ENCODE measurements at places on chromosomes 1 and 21.

DNA sequence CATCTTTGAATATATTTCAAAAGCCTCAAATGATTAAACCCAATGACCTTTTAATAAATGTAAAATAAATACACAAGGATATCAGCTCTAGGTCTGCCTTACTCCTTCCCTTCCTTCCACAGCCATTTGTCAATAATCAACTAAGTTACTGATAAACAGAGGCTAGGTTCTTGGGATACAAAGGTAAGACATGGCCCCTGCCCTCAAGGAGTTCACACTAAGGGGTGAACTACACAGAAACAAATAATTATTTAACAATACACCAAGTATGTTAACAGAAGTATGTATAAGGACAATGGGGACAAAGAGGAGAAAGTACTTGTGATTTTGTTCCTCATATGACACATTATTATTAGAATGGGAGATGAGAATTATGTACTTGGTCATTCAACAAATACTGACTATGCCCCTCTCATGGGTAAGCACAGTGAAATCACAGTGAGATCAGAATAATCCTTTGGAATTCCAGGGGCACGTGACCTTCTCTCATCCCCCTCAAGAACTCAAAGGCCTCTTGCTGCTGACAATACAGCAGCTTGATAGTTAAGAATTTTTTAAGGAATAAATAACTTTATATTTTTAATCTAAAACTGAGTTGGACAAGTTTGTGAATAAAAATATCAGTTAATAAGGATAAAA, 40.2 kb downstream of the ATP1B1 start:
- DNase-seq: no peak

GRCh38 chr1:208766832-208767231, 522.6 kb upstream of the PLXNA2 start:
- no peak for DNase-seq

- DNase-seq: no peak
Measured at GRCh38 chr1:218209351-218209861, 75.7 kb upstream of the RRP15 start.

GRCh38 chr1:174169342-174169741, 10.0 kb downstream of the RABGAP1L start:
- no peak for DNase-seq

GRCh38 chr1:2548068-2548589, 8.0 kb upstream of the TNFRSF14 start:
- peak; percentile 78 for DNase-seq

DNA sequence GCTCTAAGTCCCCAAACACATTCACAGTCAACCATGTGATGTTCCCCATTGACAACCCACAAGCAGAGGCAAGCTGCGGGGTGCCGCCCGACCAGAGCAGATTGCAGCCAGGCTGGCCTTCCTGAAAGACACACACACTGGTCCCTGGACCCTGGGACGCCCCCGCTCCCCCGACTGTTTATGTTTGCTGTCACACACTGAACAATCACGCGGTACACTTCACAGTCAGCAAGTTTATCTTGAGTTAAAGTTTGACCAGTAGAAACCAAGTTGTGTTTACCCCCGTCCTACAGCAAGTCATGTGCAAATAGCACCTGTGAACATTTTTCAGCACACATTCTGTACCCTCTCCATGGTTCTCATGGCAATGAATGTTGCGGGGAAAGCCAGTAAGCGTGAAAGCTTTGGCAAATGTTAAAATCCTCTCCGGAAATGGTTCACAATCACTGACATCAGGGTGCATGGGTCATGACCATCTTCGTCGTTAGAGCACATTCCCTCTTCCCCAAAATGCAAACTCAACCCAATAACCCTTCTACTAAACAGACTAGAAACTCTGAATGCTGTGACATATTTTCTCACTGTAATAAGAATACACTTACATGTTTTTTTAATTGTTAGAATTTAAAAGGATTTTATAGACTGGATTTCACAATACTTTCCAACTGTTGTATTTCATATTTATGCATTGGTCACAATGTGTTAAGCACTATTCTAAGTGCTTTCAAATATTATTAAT, 33.3 kb upstream of the IRF2BP2 start:
- DNase-seq: no peak

DNA sequence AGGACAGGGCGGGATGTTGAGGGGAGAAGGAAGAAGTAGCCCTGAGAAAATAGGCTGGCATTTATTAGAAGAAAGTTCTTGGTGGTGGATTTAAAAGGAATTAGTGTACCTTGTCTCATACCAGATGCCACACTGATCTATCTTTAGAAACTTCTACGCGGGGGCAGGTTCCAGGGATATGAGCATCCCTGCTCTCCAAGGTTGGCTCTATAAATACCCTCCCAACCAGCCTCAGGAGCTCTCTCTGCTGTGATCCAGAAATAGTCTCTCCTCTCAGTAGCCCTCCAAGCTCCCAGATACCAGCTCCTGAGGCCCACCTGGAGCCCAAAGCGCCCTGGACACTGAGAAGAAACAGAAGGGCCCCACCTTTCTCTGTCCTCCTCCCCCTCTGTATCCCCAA, 128.3 kb upstream of the TNR start:
- no peak for DNase-seq

- DNase-seq: no peak
Measured at GRCh38 chr1:178652506-178653490, 72.2 kb upstream of the RALGPS2 start.

DNA sequence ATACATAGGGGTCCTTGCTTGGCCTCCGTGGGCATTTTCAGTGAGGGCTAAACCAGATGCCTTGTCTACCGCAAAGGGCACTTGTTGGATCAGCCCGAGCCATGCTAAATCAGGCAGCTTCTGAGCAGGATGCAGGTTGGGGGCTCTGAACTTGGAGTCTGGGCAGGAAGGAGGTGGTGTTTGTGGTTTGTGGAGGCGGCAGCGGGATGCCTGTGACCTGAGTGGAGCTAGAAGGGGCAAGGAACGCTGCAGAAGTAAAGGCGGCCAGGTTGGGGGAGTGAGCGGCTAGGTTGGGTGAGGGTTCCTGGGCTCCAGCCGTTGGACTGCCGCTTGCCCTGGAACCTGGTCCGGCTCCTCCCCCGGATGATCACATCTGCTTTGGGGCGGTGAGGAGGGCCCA, 183.9 kb downstream of the CAMTA1 start:
- DNase-seq: peak; percentile 34

DNA sequence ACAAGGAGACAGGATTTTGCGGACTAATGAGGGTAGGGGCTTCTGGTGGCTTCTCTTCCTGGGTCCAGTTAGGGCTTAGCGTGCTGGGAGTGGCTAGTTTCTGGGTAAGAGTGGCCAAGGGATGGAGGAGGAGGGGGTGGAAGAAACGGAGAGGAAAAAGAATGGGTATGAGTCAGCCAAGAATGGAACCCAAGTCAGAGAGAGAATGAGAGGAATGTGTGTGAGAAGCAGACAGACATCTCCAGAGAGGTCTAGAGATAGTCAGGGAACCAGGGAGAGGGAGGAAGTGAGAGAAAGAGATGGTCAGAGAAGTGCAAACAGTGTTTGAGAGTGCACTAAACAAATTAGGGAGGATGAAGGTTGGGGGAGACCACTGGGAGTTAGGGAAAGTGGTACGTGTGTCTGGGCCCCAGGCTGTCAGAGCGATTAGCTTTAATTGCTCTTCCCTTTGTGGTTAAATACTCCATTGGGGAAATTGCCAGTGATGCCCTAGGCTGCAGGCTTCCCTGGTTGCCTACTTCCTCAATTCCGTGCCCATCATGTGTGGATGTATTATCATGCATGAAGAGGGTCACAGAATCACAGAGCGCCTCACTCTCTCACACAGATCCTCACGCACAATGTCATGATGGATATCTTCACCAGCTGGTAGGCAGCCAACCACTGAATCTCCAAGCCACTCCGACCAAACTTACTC, 1.4 kb downstream of the PEA15 start:
- no peak for DNase-seq

- DNase-seq: no peak
Measured at GRCh38 chr1:61638911-61639605, 85.9 kb downstream of the TM2D1 start.

- no peak for DNase-seq
Measured at GRCh38 chr1:65147424-65148177, 402 bp upstream of the AK4 start.

DNA sequence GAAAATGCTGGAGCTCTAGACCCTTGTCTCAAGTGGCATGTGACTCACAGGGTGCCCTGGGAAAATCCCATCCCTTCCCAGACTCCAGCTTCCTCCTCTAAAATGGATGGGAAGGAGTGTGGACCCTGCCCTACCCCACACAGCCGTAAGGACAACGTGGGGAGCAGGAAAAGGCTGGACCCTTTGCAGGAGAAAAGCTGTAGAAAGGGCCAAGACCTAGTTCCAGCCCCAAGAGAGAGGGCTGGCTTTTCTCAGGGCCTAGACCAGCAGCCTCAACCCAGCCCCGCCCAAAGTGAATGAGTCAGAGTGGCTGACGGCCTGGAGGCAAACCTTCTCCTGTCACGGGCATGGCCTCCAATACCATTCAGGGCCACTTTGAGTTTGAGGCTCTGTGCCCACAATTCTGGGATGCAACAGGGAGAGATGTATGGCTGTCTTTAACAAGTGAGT, 1.1 kb downstream of the LAMB3 start:
- DNase-seq: no peak

- DNase-seq: no peak
Measured at GRCh38 chr1:164804366-164804765, 245.4 kb downstream of the PBX1 start.

- DNase-seq: no peak
Measured at GRCh38 chr1:112790920-112791722, 76.0 kb upstream of the PPM1J start.

DNA sequence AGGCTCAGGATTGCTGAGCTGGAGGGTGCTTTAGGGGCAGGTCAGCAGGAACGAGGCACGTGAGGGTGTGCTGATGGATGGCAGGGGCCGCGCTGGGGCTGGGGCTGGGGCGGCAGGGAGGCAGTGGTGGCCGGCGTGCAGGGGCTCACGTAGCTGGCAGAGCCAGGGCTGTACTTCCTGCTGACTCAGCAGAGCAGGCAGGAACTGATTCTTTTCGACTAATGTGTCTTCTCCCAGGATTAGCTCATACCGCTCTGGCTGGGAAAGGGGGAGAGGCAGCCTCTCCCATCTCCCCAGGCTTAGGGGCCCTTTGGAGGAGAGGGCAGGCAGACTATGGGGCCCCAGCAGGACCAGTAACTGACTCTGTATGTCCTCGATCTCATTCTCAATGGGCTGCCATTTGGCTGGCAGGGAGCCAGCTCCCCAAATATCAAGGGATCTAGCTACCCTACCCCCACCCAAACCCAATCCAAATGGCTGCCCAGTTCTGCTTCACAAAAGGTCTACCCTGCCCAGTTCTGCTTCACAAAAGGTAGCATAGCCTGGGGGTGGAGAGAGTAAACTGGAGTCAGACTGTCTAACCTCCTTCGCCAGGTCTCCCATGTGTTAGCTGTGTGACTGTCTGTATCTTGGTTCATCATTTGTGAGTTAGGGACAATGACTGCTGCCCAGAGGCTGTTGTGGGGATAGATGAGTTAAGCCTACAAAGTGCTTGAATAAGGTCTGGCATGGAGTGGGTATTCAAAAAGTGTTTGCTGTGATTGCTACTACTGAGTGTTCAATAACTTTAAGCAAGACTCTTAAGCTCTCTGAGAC, 100.1 kb upstream of the SLC2A1 start:
- peak; percentile 29 for DNase-seq

- DNase-seq: no peak
Measured at GRCh38 chr1:155968670-155969069, 9.7 kb downstream of the ARHGEF2 start.

DNA sequence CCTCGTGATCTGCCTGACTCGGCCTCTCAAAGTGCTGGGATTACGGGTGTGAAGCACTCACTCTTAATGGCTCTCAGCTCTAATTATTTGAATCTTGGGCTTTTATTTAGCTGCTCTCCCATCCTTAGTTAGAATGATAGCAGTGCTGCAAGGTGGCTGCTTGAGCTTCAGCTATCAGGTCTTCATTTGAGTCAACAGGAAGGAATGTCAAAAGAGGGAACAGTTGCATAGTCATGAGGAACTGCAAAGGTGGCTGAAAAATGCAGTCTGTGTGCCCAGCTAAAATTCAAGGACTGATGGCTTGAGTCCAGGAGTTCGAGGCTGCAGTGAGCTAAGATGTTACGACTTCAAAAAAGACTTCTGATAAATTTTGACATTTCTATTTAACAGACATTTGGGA, 55.6 kb downstream of the UCK2 start:
- no peak for DNase-seq

GRCh38 chr1:151713044-151713443, 3.6 kb downstream of the CELF3 start:
- no peak for DNase-seq

DNA sequence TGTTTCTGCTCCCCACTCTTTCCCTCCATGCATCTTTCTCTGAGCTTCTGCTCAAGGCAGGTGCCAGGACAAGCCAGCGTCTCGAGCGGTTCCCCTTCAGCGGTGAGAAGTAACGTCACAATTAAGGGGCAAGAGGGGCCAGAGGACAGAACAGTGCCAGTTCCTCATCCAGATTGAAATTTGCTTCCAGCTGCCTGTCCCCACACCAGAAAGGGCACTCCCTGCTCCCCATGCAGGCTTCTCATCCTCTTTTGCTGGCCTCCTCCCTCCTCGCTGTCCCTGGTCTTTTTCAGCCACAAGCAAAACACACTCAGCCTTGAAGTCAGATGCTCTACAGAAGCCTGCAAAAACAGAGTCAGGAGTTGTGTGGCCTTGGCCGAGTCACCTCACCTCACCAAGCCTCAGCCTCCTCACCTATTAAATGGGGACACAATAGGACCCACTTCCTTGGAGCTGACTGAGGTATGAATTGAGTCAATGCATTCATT, 35.0 kb upstream of the ECE1 start:
- no peak for DNase-seq

GRCh38 chr21:23939369-23940065, 1667.8 kb downstream of the MRPL39 start:
- no peak for DNase-seq

DNA sequence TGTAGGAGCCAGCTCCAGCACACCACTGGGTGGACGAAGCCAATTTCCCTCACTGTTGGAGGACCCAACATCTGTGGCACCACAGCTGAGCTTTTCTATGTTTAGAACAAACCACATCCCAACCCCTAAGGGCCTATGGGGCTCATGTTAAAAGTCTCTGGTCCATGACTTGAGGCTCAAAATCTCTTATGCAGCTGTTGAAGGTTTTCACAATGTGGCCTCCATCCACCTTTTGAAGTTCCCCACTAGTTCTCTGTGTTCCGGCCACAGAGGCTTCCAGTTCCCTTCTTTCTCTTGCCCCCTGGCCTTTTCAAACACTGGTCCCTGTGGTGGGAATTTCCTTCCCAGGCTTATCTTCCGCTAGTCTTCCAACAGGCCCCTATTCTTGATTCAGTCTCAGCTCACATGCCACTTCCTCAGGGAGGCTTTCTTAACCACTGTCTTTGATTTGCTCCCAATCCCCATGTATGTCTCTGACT, 3.9 kb upstream of the IFNLR1 start:
- no peak for DNase-seq

- no peak for DNase-seq
Measured at GRCh38 chr1:172421974-172422604, 1.6 kb downstream of the C1orf105 start.

DNA sequence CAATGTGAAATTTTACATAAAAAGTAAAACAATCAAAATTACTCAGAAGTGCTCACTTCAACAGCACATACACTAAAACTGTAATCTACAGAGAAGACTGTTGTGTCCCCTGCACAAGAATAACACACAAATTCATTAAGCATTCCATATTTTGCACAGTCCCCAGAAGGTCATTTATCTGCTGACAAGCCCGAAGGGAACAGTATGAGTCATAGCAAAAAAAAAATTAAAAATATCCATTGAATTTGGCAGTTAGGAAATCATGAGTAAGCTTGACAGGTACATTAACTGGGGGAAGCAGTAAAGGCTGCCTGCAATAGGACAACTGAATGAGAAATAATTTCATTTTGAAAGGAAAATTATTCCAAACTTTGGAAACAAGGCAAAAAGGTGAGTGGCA, 3.3 kb upstream of the CACYBP start:
- no peak for DNase-seq

GRCh38 chr1:14578156-14578555, 20.3 kb upstream of the KAZN start:
- DNase-seq: no peak

All from stimulated activated CD4-positive, alpha-beta T cell treated with anti-CD3 and anti-CD28 coated beads, Interleukin-12 subunit alpha, Interleukin-12 subunit beta, amount 100 ng/mL, for 24 hours (primary cell).